ENCODE measurements at places on chromosomes 12 and 14. TPM values are rescaled to one million over a fixed set of nuclear protein-coding genes. Genes with fewer than 3 reads are reported as not detected.

GRCh38 chr12:31018790-31019505 lies 54.7 kb upstream of the DDX11 start:
- no peak for DNase-seq

DNA sequence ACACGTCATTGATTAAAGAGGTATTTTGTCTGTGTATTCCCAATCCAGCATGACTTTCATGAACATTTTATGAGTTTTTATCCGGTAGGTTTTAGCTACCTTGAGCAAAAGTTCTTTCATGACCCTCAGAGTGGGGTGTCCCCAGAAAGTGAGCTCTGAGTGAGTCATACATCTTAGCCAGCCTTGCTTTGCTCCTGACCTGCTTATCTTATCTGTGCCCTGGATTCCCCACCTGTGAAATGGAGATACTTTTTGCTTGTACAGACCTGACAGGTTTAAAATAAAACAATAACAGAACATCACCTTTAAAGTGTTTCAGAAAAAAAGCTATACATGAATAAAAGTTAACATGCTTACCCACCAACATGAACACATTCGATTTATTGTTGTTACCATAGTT lies 202.8 kb upstream of the SOX5 start:
- DNase-seq = no peak

- DNase-seq = no peak
Observed at GRCh38 chr14:81613341-81614045, 79.8 kb upstream of the SEL1L start.

GRCh38 chr14:36955376-36955775 lies 217.0 kb downstream of the SLC25A21 start:
- DNase-seq = no peak

GRCh38 chr12:67217647-67218046 lies 51.5 kb upstream of the CAND1 start:
- DNase-seq = no peak

DNA sequence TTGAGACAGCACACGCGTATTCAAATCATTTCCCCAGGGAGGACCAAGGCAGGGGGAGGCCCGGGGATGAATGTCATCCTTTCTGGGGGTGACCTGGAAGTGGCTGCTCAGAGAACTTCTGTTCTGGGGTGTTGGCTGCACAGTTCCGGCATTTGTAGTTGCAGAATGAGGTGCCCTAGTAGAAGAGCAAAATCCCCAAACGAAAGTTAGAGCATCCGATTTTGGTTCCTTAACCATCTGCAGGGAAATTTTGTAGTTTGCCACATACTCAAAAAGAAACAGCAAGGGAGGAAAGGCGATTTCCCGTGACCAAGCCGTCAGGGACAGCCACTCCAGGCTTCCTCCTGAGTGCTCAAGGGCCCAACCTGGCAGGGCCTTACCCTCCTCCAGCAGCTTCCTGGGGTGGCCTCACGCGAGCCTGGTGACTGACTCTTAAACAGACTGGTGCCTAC lies 13.0 kb upstream of the TRAF3 start:
- no peak for DNase-seq

DNA sequence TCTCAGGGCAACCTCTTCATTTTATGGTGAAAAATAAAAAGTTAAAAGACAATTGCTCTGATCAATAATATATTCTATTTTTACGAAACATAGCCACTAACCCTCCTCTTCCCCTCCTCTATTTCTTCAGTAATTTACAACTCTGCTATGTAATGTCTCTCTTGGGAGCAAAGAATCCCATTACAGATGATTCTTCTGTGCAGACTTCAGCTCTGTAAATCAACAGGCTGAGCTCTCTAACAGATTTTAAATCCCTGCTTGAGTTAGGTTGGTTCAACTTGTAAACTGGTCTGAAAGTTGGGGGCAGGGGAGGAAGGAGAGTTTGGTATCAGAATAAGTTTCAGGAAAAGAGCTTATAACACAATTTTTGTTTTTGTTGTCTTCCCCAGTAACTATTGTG lies 151.0 kb downstream of the SLC25A21 start:
- DNase-seq = no peak

DNA sequence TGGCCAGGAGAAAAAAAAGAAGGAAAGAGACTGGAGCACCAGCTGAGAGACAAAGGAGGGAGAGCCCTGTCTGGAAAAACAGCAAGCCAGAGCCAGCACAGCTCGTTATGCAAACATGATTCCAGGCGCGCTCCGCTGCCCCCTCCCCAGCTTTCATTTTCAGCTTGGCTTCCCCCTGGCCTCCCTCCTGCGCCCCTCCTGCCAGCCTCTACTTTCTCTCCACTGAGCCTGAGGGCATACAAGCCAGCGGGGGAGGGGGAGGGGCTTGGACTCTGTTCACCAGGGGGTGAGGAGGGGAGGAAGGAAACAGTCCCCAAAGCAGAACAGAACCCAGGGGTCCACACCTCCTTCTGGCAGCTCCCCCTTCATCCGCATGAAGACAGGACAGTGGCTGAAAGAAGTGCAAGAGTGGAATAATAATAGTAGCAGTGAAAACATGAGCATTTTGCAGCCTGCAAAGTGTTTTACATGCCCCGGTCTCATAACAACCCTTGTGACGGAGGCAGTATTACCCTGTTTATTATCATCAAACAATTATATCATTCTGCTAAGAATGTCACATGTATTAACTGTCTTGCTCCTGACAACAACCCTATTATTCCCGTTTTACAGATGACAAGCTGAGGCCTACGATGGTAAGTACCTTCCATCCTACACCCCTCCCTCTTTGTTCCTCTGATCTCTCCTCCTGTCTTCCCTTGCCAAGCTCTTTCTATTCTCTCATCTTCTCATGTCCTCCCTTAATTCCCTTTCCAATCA lies 24.2 kb downstream of the SMUG1 start:
- no peak for DNase-seq

DNA sequence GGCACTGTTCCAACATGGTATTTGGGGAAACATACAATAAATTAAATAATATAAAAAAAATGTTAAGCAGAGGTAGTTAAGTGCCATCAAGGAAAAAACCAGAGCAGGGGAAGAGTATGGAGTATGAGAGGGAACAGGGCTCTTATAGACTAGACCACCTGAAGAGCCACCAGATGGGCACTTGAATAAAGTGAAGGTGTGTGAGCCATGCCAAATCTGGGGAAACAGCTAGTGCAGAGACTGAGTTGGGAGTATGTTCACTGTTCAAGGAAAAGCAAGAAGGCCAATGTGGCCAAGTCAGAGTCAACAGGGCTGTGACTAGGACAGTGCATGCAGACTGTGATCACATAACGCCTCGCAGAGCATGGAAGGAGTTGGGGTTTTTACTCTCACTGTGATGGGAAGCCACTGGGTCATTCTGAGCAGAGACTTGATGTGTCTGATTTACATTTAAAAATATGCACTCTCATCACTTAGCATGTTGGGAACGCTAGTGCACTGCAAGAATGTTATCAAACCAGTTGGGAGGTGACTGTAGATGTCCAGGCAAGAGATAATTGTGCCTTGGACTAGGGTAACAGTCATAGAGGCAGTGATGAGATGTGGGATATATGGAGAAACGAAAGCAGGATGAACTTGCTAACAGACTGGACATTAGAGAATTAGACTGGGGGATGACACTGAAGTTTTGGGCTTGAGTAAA lies 25.6 kb downstream of the NDUFA12 start:
- DNase-seq = no peak

- no peak for DNase-seq
Observed at GRCh38 chr14:63468294-63468693, 74.9 kb downstream of the PPP2R5E start.

DNA sequence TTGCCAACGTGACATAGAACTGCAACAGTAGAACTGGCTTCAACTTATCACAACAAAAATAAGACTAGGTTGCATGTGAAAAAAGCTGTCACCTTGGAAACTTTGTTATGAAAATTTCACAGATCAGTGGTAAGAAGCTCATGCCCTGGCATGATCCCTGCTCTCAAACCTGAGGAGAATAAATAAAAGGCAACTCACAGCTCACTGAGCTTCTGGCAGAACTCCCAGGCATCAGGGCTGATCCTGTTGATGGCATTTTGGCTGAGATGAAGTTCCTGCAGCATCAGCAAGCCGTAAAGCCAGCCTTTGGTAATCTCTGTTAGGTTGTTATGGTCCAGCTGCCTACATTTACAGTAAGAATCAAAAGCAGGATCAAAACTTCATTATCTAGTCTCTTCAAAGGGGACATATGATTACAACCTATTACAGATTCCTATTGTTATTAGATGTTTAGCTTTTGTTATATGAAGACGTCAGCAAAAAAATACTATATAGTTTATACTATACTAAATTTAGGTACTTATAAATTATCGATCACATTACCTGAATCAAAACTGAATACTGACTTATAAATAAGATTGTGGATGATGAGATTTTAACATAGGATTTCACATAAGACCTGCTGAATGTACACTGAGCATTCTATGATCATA lies 32.0 kb downstream of the LRIG3 start:
- no peak for DNase-seq

DNA sequence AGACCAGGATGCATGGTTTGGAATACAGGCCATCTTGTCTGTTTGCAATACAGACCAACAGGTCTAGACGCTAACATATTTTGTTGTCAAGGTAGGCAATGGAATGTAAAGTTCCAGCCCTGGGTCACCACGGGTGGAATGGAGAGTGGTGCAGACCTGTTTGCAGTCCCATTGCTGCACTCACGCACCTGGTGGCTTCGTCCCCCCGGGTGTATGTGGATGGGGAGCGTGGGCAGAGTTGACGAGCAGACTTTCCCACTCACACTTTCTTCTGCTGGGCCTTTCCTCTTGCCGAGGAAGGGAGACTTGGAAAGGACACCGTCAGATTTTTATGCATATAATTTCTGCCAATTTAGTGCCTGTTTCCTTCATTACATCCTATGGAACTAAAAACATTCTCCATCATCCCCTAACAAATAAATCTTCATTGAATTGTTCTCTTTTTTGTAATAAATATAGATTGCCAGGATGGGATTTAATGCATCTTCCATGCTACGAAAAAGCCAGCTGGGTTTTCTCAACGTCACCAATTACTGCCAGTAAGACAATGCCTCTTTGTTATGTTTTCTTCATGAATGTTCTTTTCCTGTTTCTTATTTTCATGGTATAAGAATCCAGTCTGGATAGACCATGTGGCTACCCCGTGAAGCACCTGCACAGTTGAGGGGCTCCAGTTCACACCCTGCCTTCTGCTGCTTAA lies 15.2 kb downstream of the DCAF4 start:
- DNase-seq = no peak

- DNase-seq = no peak
Observed at GRCh38 chr12:108701779-108702441, 29.4 kb downstream of the CORO1C start.

DNA sequence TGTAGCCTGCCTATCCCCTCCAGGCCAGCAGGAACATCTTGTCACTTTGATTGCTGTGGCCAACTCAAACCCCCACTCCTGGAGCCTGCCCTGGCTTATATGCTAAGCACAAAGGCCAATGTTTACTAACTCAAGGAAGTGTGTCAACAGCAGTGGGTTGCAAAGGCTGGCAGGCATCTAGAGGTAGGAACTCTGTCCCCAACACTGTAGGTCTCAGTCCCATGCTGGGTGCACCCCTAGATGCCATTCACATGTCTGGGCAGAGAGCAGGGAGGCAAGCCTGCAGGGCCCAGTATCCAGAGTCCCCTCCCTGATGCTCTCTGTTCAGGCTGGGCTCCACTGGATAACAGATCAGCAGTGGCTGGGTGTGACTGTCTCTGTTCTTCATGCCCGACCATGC lies 1.6 kb upstream of the HPD start:
- no peak for DNase-seq

DNA sequence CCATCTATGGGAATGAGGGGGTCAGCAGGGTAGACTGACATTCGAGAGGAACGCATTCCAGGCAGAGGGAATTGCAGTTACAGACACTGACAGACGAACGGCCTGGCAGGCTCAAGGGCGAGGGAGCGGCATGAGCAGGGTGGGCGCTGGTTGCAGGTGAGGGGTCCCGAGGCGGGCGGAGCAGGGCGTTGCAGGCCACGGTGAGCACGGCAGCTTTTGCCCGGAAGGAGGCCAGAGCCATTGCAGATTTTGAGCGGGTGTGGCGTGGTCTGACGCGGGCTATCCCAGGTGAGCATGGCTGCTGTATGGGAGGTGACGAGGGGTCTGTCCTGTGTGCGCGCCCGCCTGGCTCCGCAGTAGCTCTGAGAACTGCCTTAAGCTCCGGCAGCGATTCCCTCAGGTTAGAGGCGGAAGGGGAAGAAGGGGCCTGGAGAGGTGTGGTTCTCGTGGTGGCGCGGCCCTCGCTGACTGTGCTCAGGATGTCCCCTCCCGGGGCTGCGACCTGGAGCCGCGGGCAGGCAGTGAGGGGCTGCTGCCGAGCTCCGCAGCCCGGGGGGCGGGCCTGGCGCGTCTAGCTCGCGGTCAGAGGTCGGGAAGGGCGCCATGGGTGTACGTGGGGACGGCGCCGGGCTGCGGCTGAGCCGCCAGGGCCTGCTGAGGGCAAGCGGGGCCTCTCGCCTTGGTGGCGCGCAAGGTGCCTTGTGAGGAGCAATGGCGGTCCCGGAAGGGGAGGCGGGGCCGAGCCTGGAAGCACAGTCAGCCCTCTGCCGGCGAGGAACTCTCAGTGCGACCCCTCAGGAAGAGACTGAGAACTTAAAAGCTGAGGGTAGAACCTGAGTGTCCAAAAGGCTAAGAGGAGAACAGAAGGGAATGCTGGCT lies 177.1 kb downstream of the CACNA1C start:
- no peak for DNase-seq

DNA sequence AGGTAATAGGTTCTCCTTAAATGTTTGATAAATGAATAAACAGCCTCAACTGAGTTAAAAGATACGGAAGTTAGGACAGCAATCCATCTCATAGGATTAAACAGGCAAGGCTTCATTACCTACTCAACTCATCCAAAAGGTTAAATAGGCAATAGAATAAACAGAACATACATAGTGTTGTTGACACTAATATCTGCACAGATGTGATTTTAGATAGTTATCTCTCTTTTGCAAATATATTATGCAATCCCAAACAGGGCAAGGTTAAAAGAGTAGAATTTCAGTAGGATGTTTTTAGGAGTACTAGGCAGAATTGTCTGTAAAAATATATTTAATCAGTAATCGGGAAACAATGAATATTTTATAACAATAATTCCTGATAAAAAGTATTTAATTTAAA lies 276.3 kb downstream of the CPNE8 start:
- DNase-seq = no peak

KRT2 gene
- total RNA-seq = not detected

LBHD2 gene
- total RNA-seq = not detected

GLS2 gene
- 6.9 TPM for total RNA-seq

SLC16A7 gene
- 15.8 TPM for total RNA-seq

PZP gene
- total RNA-seq = not detected

E2F7 gene
- total RNA-seq = 10.5 TPM

OTUB2 gene
- 2.3 TPM for total RNA-seq

AQP2 gene
- total RNA-seq = 0.10 TPM

CCDC175 gene
- 0.34 TPM for total RNA-seq

CCDC197 gene
- not detected for total RNA-seq

SDS gene
- total RNA-seq = not detected

IGF1 gene
- not detected for total RNA-seq

MFAP5 gene
- total RNA-seq = not detected

All from HT-29 (cell line).